Occipital lobe (tissue), 3 donors: ENCODE measurements at places on chromosomes 5 and 9. TPM values are rescaled to one million over a fixed set of nuclear protein-coding genes. Genes with fewer than 3 reads are reported as not detected.

GRCh38 chr9:22682961-22683699 lies 236.5 kb downstream of the DMRTA1 start:
- DNase-seq = no peak

- no peak for DNase-seq
Measured at GRCh38 chr5:154575546-154576428, 97.8 kb upstream of the HAND1 start.

DNA sequence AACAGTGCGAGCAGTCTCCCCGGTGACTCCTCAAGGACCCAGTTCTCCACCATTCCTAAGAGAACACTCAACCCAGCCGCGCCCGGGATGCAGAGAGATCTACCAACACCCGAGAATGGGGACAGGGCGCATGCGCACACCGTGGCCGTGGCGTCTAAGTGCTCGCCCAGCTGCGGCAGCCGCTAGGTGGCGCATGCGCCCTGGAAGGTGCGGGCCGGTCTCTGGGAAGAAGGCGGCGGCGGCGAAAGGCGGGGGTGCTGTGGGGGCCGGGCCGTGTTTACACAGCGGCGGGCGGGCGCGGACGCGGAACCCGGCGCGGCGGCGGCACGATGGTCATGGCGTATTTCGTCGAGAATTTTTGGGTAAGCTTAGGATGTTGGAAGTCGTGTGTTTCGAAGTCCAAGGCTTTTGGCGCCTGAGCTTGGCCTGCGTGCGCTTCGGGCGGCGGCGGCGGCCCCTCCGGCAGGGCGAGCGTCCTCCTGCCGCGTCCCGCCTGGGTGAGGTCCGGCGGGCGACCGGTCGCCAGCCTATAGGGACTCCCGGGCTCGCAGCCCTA lies at the start of gene FCHO2:
Gene FCHO2, plus strand, starts transcription at position 274 of the 556 bp plus-strand sequence. Its CDS starts 56 bp downstream, at position 330.
- peak; percentile 91 for DNase-seq

GRCh38 chr5:138149530-138149929 lies 10.3 kb upstream of the NME5 start:
- no peak for DNase-seq

GHR gene
- total RNA-seq = 1.2 TPM

WDR41 gene
- 140 TPM for total RNA-seq

GLE1 gene
- 18.9 TPM for total RNA-seq

DNA sequence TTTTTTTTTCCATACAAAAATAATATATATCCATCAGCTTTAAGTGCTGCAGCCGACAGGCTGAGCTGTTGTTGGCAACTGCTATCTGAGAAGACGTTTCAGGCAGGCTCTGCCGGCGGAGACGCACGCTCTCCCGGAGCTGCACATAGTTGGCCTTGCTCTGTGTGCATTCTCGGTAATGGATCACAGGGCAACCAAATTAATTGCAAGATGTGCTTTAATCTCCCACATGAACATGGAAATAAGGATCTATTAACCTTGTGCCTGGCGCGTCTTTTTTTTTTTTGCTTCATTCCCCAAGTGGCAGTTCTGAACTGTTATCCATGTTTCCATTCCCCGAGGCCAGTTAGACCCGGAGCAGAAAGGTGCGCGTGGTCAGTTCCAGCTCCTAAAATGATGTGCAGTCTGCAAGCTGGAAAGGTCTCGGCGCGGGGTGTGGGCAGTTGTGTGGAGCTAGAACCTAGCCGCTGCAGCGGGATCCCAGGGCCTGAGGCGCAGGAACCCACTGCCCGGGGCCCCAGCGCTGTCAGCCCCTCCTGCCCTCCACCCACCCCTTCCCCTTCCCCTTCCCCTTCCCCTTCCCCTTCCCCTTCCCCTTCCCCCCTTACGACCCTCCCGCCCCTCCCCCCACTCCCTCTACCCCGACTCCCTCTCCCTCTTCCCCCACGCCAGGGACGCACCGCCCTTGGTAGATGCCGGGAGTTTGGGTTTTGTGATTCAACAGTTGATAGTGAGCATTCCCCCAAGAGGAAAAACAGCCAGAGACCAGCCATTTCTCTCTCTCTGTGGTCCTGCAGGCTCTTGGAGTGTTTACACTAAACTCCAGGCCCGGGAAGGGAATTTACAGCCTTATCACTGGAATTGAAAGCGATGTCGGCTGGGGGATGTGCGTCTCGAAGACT lies 137.8 kb downstream of the CEP120 start:
- DNase-seq = no peak

FBP1 gene
- not detected for total RNA-seq
